ENCODE measurements at places on chromosomes 11 and 22.

DNA sequence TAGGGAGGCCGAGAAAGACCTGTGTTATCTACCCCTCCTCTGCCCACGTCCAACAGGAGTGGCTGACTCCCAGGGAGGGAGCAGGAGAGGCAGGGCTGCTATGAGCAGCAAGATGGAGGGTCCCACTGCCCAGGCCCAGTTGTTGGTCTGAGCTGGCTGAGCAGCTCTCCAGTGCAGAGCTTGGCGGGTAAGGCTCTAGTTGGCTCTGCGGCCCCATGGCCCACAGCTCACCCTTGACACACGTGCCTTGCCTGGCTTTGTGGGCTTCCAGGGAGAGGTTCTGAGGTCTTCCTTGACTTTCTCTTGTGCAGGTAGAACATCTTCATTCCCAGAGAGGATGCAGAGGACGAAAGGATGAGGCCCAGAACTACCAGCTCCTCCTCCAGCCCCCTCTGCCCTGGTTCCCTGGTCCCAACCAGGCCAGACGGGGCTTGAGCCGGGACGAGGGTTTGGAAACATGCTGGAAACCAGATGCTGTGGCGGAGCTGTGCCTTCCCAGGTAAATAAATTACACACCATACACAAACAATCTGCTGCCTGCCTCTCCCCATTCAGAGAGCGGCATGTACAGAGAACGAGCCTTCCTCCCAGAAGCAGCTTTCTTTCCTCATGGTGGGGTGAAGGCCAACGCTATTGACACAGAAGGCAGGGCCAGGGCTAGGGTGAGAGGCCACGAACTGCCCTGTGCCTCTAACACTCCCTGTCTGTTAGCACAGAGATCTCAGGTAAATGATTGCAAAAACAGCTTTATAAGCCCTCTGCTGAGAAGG lies 48.1 kb downstream of the DSCAML1 start:
- no peak for DNase-seq

DNA sequence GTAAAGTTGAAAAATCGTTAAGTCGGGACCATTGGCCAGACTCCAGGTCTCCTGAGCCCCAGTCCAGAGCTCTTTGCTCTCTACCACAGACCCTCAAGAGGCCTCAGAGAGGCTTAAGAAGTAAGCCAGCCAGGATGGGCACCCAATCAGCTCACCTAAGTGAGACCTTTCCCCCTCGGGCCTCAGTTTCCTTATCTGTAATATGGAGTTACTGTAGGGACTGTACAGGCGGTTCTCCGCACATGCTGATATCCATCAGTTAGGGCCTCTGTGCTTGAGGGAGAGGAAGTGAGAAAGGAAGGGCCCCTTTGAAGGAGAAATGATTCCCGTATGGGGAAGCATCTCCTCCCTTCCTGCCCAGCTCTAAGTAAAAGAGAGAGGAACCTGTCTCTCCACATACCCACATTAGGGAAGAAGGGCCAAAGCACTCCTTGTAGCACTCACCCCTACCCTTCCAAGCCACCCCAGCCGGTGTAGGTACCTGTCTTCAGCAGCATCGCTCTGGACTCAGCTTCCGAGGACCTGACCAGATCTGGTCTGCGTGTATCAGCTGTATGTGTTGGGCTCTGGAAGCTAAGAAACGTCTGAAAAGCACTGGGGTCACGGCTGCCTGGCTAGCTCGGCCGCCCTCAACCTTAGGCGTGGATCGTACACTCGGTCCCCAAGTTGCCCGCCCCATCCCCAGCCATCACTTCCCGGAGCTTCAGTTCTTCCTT lies 653 bp downstream of the NAGA start:
- DNase-seq, result no peak

DNA sequence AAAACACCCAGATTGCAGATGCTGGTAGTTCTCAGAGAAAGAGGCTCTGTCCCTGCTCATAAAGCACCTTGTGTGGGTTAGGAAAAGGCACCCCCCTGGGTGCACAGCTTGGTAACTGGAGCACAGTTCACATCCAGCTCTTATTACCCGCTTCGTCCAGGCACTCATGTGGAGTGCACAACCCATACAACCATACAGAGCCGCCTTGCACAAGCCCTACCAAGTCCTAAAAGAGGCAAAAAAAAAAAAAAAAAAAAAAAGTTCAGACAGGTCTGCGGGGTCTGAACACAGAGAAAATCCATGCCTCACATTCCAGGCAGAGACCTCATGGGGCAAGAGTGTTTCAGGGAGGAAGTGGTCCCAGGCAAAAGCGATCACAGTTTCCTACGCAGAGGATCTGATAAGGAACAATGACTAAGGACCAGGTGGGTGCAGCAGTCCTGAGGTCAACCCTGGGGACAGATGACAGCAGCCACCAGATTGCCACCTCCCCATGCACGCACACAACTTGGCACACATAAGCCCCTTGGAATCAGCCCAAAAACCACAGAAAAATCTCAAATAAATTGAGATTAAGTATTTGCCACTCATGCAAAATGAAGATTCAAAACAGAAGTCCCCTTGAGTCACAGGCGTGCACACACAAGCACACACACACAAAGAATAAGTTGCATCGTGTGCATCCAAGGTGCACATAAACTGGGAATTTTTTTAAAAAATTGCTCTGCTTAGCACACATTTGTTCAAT lies 12.3 kb downstream of the MB start:
- no peak for DNase-seq

DNA sequence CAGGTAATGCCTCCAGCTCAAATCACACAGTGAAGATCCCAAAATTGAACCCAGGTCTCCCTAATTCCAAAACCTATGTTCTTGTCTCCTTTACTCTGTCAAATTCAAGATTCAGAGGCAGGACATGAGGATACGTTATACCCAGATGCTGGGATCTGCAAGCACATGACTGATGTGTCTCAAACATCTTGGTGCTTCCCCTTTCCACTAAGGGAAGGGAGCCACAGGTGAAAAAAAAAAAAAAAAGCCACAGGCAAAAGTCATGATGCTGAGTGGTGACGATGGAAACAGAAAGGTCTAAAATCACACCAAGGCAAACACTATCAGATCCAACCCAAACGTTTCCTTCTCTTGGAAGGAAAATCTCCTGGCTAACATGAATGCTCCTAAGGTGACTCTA lies 24.0 kb downstream of the ABTB2 start:
- DNase-seq, result no peak

DNA sequence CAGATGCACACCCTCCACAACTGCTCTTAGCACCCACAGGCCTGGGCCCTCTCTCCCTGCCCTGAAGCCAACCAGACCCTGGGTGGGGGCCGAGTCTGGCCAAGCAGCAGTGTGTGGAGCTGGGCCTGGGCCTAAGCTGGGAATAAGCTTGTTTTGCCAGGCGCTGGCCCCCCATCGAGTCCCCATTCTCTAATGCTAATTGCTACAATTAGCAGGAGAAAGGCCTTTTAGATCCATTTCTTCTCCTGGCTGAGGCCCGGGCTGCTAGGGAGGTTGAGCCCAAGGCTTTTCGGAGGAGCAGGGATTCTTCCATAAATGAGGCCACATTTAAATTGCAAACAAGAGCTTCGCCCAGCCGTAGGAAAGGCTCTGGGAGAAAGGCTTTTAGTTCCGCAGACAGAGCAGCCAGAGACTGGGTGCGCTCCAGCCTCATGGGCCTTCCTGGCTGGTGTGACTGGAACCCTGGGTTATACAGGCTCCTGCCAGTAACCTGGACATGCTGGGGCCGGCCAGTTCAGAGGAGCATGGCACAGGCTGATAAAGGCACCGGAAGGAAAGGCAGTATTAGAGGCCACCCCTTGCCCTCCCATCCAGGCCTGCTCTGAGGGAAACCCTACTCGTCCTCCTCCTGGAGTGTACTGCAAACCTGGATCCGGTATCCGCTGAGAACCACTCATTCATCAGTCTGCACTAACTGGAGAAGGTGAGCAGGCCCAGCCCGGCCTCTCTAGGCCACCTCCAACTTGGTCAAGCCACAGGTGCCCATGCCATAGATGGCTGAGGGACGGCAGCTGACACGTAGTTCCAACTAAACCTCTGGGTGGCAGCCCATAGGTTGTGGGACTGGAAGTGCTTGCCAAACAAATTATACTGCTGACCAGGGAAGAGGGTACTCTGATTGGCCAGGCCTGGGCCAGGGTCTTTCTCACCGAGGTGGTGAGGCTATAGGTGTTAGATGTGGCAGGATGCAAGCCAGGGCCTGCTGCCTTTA lies 6.2 kb downstream of the KCNQ1OT1 start:
- no peak for DNase-seq

GRCh38 chr22:44103735-44104480 lies 76.8 kb upstream of the PARVG start:
- no peak for DNase-seq

DNA sequence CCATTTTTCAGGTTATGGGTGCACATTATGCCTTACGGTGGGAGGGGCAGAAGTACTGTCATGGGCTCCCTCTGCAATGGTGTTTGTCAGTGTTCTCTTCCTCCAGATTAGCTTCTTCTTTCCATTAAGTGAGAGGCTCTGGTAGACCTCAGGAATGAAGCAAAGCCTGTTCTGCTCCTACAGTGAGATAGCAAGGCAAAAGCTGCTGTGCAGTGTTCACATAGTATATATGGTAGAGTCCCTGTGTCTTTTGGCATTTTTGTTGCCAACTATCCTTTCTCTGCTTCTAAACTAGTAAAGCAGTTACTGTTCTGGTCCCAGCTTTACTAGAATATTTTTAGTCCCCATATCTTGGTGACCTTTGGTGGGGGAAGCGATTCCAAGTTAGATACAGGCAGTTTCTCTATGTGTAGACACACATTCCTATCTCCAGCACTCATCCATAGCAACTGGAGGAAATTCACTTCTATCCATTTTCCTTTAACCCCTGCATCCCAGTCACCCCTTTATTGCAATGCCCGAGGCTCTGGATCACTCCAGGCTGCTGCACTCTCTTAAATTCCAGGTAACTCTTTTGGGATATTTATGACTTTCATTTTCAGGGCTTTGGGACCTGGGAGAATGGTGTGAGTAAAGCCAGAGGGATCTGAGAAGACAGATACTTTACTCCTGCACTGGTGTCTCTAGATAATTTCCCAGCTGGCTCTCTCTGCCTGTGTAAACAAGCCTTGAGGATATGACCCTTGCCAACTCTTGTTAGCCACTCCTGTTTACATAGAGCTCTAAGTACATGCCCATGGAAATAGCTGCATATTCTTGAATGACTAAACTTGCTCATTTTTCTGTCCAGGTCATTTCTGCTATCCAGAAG lies 3.9 kb upstream of the TRIM34 start:
- no peak for DNase-seq

DNA sequence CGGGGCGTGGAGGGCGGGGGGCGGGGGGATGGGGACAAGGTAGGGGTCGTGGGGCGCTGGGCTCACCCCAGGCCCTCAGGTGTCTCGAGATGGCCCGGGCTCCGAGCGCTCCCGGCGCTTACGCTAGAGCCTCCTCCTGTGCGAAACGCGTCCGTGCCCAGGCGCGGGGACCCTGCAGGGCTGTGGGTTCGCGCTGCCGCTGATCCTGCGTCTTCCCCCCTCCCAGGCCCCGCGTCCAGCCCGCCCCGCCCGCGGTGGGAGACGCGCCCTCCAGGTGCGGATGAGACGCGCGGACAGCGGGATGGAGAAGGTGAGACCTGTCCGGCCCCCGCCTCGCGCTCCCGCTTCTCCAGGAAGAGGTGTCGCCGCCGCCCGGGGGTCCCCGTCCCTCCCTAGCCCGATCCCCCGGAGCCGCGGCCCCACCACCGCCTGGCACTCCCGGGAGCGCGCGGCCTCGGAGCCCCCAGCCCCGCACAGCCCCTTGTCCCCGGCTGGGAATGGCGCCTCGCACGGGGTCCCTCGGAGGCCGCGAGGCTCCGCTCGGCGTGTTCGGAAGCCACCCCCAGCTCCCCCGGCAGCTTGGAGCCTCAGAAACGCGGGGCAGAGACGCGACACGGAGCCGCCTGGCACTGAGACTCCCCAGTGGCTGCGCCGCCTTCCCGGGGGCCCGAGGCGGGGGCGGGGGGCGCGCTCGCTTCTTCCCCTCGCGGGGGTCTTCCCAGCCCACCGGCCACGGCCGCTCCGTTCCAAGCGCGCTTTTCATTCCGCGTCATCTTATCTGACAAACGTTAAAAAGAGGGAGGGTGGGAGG lies 27.6 kb upstream of the TOLLIP start:
- DNase-seq, result peak; percentile 47

DNA sequence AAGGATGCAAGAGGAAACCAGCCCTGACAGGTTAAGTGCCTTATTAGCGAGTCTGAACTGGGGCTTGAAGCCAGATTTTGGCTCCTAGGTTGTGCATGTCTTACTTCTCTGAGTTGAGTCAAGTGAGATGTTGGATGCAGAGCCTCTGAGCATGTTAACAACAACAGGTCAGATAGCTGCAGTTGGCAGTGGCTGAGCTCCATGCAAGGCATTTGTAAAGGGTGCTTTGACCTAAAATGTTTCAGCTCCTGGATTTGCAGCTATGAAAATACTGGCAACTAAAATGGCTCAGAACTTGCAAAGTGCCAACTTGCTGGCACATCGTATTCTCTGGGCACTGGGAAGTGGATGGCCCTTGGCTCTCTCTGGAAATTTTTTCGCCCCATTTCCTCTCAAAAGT lies 16.4 kb upstream of the CSRP3 start:
- DNase-seq, result no peak

DNA sequence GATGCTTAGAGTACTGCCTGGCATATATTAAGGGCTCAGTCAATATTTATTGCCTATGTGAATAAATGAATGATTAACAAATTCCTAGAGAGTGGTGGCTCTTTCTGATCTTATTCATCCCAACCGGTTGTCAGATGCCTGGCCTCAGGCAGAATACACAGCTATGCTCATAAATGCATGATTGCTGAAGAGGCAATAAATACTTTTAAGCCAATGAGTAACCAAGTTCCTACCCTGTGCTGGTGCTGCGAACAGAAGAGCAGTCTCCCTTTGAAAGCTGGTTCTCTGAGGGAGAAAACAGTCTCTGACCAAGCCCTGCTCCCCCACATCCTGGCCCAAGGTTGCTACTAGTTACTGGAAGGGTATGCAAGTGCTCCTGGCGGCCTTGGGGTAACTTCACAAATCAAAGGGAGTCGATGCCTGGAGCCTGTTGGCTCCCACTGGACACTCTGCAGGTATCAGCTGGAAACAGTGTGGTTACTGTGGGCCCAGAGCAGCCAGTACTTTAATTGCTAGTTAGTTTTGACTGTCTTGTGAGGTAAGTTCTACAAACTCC lies 2.8 kb downstream of the USH1C start:
- DNase-seq, result no peak

DNA sequence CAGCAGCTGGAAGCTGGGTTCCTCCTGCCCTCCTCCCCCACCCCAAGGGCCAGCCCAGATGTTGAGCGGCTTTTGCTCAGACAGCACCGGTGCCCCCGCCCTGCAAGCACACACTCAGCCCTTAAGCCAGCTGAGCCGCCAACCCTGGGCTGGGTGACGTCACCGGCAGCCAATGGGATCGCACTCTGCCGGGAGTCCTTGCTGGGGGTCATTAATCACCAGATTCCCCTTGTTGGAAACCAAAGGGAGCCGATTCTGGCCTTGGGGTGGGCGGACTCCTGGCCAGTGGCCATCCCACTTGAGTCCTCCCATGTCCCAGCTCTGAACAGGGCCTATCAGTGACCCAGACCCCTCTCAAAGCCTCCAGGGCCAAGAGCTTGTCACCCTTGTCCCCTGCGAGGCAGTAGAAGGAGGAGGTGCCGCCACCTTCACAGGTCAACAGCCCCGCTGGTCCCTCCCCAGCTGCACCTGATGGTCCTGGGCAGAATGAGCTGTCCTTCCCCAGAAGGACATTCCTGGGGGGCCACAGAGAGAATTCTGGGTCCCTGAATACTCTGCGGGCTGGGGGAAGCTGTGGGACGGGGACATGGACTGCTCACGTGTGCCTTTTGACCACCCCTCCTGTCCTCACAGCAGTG lies 7.4 kb downstream of the DUSP8 start:
- no peak for DNase-seq

GRCh38 chr11:10371926-10372641 lies 67.2 kb downstream of the ADM start:
- no peak for DNase-seq

All from activated CD4-positive, alpha-beta T cell treated with anti-CD3 and anti-CD28 coated beads for 1 hour (primary cell).